PC-9 (cell line): ENCODE measurements at places on chromosomes 7 and 10. TPM values are rescaled to one million over a fixed set of nuclear protein-coding genes. Genes with fewer than 3 reads are reported as not detected.

The ZKSCAN5 gene
- 10.0 and 13.2 TPM in 2 replicates for total RNA-seq

The PLEKHS1 gene
- 2.9 and 4.9 TPM in 2 replicates for total RNA-seq

The BCAP29 gene
- total RNA-seq = 45.5 and 58.3 TPM in 2 replicates

The DENND11 gene
- 49.4 and 55.6 TPM in 2 replicates for total RNA-seq

DNA sequence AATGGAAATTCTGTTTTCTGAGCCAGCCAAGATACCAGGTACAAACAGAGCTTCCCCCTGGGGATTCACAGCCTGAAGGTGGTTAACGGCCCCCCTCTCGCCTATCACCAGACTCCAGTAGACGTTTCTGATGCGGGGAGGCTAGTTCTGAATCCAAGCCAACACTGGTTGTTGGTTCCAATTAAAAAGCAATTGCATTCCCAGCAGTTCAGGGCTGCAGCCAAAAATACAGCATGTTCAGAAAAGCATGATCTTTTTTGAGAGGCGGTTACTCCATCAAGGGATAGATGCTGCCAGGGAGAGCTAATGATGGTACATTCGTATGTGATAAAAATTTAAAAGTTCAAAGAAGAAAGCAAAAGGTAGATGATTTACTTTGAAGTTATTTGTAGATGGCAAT is 481.0 kb downstream of the GALNT17 start:
- no peaks in the 10 kb centered on the region for H3K36me3 ChIP-seq
- DNase-seq = no peak
- no peaks in the 10 kb centered on the region for H3K27me3 ChIP-seq
- no peak overlapping the region for H3K27ac ChIP-seq

DNA sequence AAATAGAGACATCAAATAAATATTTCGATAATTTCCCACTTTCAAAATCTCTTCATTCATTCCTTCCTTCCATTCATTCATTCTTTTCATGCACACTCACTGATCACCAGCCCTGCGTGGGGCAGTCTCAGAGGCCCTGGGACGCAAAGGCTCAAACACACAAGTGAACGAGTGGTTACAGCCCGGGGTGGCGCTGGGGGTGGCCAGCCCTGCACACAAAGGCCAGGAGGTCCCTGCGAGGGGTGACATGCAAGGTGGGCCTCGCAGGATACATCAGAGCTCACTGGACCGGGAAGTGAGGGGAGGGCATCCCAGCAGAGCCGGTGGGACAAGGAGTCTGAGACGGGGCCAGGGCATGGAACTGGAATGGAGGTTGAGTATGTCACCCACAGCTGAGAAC is 29.9 kb upstream of the TTYH3 start:
- no peaks in the 10 kb centered on the region for H3K36me3 ChIP-seq
- no peaks in the 10 kb centered on the region for H3K27me3 ChIP-seq
- no peak overlapping the region for H3K4me3 ChIP-seq
- no peak overlapping the region for H3K27ac ChIP-seq

DNA sequence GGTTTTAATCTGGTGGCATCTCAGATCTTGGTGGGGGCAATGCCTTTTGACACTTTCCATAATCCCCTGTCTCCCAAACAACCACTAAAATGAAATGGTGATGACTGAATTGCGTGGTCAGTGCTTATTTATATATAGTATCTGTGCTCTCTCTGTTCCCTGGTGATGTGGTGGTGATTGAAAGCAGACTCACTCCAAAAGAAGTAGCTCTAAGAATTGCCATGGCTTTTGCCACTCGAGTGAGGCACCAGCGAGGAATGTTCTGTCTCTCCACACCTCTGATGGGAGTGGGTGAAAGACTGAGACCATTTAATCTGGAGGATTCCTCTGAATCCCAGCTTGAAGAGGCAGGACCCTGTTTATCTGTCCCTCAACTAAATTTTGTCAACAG is 2.8 kb downstream of the DUSP5 start:
- peaks cover 30% of the 10 kb centered on the region for H3K4me1 ChIP-seq
- no peaks in the 10 kb centered on the region for H3K27me3 ChIP-seq
- peaks cover 61% of the 10 kb centered on the region for H3K36me3 ChIP-seq
- peak; percentile 57 for DNase-seq
- H3K4me3 ChIP-seq = peak overlapping the region; percentile 98
- peak overlapping the region; percentile 84 for H3K27ac ChIP-seq

DNA sequence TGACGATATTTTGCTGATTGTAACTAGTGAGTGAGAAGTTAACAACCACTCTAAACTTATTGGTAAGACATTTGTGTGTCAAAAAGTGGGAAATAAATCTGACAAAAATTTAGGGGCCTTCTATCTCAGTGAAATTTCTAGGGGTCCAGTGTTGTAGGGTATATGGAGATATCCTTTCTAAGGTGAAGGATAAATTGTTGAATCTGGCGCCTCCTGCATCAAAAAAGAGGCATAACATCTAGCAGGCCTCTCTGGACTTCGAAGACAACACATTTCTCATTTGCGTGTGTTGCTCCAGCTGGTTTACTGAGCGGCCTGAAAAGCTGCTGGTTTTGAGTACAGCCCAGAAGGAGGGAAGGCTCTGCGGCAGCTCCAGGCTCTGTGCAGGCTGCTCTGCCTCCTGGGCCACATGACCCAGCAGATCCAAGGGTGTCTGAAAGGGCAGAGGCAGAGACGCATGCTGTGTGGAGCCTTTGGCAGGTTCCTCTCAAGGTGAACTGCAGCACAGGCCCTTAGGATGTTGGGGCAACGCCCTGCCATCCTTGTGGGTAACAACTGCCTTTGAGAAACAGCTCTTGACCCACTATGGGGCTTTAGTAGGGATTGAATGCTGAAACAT is 72.4 kb downstream of the LMBR1 start:
- H3K27ac ChIP-seq = no peak overlapping the region
- H3K36me3 ChIP-seq = peaks cover 20% of the 10 kb centered on the region; the same call in 1 of the 2 replicates
- DNase-seq = no peak
- peaks cover 12% of the 10 kb centered on the region for H3K4me1 ChIP-seq
- no peak overlapping the region for H3K4me3 ChIP-seq

DNA sequence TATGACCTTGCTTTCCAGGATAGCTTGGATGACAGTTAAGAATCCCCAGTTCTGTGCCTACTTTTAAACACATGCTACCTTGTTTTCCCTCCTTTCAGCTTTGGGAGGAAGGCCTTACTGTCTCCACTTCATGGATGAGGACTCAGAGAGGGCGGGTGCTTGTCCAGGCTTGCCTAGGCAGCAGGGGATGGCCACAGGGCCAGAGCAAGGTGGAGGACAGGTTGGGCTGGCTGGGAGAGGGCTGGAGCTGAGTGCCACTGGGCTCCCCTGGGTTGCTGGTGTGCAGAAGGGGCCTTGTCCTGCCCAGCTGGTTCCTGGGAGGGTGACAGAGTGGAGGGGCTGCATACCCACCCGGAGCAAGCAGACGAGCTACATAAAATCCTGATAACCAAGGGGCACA is 117.8 kb downstream of the GRK5 start:
- no peaks in the 10 kb centered on the region for H3K36me3 ChIP-seq
- no peaks in the 10 kb centered on the region for H3K4me1 ChIP-seq
- no peak for DNase-seq
- H3K4me3 ChIP-seq = no peak overlapping the region

DNA sequence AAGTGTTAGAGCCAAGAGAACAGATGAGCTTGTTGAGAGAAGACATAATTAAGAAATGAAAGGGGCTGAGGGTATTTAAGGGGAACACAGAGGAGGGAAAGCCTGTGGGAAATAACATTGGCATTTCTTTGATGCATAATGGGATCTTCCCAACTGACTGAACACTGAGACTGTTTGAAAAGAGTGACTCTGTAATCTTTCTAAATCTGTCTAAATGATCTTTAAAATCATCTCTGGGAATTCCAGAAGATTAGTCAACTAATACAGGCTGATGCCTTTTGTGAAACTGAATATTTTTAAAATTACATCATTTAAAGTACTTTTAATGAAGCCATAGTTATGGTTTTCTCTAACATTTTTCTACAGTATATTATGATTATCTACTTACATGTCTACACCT is 17.4 kb upstream of the SLC35G1 start:
- H3K4me1 ChIP-seq = peaks cover 8% of the 10 kb centered on the region
- no peak for DNase-seq
- no peak overlapping the region for H3K4me3 ChIP-seq
- H3K36me3 ChIP-seq = no peaks in the 10 kb centered on the region
- no peak overlapping the region for H3K27ac ChIP-seq
- H3K27me3 ChIP-seq = no peaks in the 10 kb centered on the region

GRCh38 chr7:65429642-65430343 is 56.1 kb downstream of the ZNF92 start:
- H3K4me3 ChIP-seq = no peak overlapping the region
- no peaks in the 10 kb centered on the region for H3K27me3 ChIP-seq
- no peak for DNase-seq
- H3K36me3 ChIP-seq = no peaks in the 10 kb centered on the region
- H3K4me1 ChIP-seq = no peaks in the 10 kb centered on the region
- H3K27ac ChIP-seq = no peak overlapping the region

DNA sequence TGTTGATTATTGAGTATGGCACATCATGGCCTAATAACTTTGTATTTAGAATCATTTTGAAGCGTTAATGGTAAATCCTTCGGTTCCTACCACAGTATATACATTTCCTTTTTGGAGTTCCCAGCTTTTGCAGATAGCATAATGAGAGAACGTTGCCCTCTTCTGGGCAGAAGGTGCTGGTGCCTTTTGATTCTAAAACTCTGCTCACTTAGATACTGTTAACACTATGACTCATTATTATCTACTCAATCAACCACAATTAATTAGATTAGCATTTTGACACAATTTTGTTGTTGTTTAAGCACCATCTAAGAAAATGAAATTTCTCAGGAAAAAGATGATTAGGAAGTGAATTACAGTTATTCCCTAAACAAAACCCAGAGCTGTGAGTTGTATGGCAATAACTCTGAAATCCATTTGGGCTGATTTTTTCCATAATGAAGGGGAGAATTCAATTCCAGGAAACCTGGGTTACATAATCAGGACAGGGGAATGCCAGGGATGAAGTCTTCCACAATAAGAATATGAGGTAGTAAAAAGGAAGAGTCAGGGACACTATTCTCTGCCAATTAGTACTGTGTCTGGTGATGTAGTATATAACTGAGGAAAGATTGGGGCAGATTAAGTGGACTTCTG is 11.5 kb upstream of the DLD start:
- DNase-seq = peak; percentile 39
- peaks cover 13% of the 10 kb centered on the region; the same call in 1 of the 2 replicates for H3K4me1 ChIP-seq
- no peak overlapping the region for H3K27ac ChIP-seq
- H3K4me3 ChIP-seq = no peak overlapping the region

DNA sequence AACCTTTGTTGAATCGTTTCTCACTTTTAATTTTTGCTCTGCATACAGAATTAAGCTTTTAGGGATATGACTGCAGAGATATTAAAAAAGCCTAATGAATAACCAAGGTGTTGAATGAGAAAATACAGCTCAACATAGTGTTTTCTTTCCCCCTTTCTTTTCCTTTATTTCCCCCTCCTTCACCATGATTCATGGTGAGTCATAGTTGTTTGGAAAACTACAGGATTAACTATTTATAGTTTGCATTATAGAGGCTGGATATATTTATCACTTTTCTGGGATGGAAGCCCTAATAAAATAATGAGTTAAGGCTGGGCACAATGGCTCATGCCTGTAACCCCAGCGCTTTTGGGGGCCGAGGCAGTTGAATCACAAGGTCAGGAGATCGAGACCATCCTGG is 115.0 kb downstream of the DNAJB9 start:
- H3K36me3 ChIP-seq = no peaks in the 10 kb centered on the region
- no peaks in the 10 kb centered on the region for H3K27me3 ChIP-seq
- H3K4me3 ChIP-seq = no peak overlapping the region
- peaks cover 16% of the 10 kb centered on the region; the same call in 1 of the 2 replicates for H3K4me1 ChIP-seq

DNA sequence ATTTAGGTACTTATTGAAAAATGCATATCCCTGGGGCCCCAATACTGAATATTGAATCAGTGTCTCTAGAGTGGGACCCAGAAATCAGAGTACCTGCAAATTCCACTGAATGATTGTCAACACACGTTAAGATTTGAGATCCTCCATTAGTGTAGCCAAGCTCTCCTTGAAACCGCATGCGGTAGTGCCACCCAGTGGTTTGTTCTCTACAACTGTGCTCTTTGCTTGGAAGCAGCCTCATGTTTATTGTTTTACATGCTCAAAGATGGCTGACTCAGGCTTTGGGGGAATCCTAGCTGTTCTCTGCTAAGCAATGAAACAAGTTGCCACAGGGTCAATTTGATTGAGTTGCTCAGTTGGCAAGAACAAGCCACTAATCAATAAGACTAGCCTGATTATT is 340.2 kb upstream of the CELF2 start:
- no peak for DNase-seq
- no peak overlapping the region for H3K27ac ChIP-seq
- H3K4me1 ChIP-seq = no peaks in the 10 kb centered on the region

DNA sequence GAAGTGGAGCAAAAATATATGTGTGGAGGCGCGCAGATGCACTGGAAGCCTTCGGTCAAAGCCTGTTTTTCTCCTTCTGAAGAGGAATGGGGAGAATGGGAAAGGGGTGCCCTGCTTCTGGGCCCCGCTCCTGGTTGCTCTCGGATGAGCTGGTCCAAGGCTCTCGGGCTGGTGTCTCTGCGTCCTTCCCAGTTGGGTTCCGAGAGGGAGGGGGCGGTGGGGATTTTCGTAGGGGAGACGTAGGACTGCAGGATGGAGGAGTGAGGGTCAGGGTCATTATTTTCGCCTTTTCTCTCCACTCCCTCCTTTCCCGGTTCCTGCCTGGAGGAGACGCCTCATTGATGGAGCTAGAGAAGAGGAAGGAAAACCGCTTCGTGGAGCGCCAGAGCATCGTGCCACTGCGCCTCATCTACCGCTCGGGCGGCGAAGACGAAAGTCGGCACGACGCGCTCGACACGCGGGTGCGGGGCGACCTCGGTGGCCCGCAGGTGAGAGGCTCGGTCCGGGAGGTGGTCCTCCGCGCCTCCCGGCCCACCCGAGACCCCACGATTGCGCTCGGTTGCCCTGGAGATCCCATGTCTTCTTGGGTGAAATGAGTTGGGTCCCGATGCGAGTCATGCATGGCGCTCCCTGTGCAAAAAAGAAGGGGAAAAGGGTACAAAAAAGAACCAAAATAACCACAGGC is 790 bp downstream of the ADAM22 start:
- H3K27me3 ChIP-seq = no peaks in the 10 kb centered on the region
- no peak for DNase-seq
- peak overlapping the region; percentile 77 for H3K4me3 ChIP-seq
- no peaks in the 10 kb centered on the region for H3K36me3 ChIP-seq

- H3K4me3 ChIP-seq = no peak overlapping the region
- H3K4me1 ChIP-seq = no peaks in the 10 kb centered on the region
- DNase-seq = no peak
- no peaks in the 10 kb centered on the region for H3K27me3 ChIP-seq
- no peaks in the 10 kb centered on the region for H3K36me3 ChIP-seq
These were observed 8.5 kb downstream of the UCN3 start for GRCh38 chr10:5373307-5373706.
